SHP77 treated with DMSO at 0.1 percent for 48 hours (cell line): ENCODE measurements at places on chromosomes 7 and 10.
A peak's percentile ranks its signal among the peaks of the same experiment; 100 is the strongest.

DNA sequence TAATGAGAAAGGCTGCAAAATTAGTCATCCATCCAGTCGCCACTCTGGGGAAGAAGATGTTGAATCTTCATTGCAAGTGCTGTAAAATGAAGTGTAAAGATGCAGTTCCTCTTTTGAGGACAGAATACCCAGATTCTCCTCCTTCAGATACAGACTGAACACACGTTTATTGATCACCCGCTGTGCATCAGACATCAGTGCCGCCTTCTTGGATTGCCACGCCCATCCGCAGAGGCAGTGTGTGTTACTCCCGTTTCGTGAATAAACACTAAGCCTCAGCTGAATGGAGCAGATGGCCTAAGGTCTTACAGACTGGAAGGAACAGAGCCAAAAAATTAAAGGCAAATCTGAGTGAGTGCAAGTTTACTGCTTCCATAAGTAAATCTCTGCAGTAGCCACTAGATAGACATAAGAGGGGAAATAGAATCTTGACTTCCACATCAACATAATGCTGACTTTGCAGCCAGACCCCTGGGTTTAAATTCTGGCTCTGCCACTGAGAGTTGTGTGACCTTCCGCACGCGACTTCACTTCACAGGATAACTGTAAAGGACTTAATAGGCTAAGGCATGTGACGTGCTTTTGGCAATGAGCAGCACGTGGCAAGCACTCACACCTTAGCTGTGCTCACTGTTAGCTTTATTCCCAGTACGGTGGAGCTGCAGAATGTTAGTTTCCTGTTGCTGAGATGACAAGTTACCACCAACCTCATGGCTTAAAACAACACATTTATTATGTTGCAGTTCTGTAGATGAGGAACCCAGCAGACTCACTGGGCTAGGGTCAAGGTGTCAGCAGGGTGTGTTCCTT is 285.9 kb downstream of the CELF2 start:
- DNase-seq = no peak

GRCh38 chr10:13709931-13710650 is 123.3 kb downstream of the PRPF18 start:
- DNase-seq = no peak

DNA sequence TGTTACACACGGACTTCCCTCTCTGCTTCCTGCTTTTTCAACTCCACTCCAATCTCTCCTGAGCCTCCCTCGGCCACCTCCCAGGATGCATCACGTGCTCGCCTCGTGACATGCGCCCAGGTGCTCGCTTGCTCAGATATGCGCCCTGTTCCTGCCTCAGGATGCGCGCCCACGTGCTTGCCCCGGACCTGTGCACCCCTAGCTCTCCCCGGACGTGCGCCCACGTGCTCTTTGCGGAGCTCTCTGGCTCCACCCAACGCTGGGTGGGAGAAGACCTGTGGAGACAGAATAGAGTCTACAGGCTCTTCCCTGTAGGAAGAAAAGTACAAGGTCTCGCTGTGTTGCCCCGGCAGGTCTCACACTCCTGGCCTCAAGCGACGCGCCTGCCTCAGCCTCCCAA is 23.1 kb downstream of the PARD3 start:
- DNase-seq = no peak

- no peak for DNase-seq
These were observed 78.3 kb upstream of the ATP6V0A4 start for GRCh38 chr7:138876326-138876725.

DNA sequence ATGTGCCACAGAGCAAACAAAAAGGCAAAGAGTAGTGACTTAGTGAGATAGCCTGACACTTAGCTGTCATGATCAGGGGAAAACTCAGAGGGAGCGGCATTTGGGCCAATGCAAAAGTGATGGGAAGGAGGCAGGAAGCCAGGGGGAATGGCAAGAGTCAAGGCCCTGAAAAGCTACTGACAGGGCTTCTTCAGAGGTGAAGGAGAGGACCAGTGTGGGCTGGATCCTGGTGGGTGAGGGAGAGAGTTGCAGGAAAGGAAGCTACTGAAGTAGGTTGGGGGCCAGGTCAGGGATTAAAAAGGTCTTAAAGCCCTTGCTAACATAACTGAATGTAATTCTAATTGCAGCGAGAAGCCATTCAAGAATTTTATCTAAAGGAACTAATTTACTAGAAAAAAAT is 117.0 kb downstream of the AASS start:
- no peak for DNase-seq

GRCh38 chr7:110557-111232 is 81.7 kb upstream of the FAM20C start:
- no peak for DNase-seq

- DNase-seq = no peak
These were observed 46.4 kb upstream of the NKX6-2 start for GRCh38 chr10:132832186-132832969.

DNA sequence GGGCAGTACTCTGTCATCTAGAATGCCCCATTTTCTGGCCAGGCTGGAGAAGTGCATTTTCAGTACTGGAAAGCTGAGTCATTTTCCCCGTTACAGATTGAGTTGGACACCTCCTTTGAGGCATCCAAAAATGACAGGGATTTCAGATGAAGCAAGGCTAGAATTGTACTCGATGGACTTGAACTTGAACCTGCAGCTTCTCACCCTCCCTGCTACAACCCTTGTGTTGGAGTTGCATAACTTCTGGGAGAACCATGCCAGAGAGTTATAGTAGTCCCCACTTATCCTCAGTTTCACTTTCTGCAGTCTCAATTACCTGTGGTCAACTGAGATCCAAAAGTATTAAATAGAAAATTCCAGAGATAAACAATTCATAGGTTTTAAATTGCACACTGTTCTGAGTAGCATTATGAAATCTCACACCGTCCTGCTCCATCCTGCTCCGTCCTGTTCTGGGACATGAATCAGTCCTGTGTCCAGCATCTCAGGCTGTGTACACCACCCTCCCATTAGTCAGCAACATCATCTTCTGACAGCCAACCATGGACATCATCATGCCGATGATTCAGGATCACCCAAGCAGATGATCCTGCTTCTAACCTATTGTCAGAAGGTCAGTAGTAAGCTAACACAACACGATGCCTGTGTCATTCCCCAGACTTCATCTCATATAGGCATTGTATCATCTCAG is 363.7 kb downstream of the DPP6 start:
- no peak for DNase-seq

GRCh38 chr10:16481052-16481728 is 40.5 kb downstream of the C1QL3 start:
- DNase-seq = no peak

DNA sequence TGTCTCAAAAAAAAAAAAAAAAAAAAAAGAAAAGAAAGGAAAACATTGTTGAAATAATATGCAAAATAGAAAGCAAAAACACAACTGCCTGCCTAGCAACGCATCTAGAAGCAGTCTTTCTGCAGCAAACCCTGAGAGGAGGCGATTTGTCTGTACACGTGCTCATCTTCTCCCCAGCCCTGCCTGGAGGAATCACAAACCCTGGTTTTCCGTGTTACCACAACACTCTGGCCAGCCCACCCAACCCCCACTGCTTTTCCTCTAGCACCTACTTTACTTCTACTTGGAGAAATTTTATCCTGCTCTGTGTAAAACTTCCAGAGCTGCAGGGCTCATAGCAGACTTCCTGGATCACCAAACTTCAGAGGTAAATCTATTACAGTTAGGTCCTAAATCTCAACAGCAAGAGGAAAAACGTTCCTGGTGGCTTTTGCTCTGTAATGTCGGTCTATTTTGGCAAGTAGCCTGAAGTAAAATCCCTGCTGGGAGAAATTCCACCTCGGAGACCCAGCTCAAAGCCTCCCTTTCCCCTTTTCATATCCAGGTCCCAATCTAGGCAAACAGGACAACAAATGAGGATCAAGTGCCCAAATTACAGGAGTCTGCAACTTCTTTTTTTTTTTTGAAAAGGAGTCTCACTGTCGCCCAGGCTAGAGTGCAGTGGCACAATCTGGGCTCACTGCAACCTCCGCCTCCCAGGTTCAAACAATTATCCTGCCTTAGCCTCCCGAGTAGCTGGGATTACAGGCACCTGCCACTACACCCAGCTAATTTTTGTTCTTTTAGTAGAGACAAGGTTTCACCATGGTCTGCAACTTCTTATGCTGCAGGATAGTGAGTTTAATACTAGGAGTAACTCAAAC is 91.6 kb downstream of the DNMBP start:
- no peak for DNase-seq

DNA sequence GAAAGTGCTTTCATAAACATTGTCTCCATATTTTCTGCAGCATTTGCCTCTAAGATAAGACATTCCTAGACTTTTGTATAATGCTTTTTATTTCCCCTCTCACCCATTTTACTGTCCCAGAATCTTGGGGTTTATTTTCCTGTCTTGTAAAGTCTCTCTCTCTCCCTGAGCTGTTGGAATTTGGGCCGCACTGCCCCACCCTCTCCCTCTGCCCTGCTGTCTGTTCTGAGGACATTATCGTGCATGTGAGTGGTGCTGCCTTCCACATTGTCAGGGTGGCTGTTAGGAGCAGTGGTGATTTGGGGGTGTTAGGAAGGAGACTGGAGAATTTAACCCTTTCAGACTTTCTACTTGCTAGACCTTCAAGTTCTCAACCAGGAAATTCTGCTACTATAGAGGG is 16.7 kb downstream of the LRMDA start:
- DNase-seq = no peak

GRCh38 chr10:27457261-27457945 is 46.7 kb upstream of the RAB18 start:
- DNase-seq = no peak

DNA sequence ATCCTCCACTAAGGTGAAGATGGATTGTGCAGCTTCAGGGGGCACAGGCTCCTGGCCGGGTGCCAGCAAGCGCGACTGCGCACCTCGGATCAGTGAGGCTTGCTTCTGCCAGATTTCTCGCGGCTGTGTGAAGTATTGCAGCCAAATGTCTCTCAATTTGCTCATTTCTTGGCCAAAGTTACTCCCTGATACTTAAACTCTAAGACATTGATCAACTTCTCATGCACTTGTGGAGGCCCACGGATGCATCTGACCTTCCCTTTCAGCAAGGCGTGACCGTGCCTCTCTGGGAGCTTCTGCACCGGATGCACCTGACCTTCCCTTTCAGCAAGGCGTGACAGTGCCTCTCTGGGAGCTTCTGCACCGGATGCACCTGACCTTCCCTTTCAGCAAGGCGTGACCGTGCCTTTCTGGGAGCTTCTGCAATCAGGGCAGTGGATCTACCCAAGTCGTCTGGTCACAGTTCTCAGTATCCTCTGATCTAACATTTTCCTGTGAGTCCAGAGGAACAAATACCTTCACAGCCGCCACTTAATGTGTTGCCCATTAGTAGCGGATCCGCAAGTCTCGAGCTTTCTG is 248.3 kb downstream of the ADARB2 start:
- DNase-seq = peak; percentile 36

GRCh38 chr7:140079121-140079536 is 16.4 kb upstream of the PARP12 start:
- DNase-seq = no peak

DNA sequence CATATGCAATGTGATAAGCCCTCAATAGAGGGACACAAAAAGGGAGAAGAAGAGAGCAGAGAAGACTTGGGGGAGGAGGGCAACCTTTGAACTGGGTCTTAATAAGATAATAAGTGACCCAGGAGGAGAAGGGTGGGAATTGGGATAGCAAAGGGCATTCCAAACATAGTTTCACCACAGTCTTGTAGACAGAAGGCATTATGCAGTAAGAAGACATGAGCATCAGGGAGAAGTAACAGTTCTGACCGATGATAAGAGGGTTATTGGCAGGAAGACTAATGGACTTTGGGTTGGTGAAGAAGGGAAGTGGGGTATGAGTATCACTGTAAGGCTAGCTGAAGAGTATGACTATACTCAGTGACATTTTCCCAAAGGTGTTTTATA is 63.6 kb downstream of the TES start:
- DNase-seq = no peak

DNA sequence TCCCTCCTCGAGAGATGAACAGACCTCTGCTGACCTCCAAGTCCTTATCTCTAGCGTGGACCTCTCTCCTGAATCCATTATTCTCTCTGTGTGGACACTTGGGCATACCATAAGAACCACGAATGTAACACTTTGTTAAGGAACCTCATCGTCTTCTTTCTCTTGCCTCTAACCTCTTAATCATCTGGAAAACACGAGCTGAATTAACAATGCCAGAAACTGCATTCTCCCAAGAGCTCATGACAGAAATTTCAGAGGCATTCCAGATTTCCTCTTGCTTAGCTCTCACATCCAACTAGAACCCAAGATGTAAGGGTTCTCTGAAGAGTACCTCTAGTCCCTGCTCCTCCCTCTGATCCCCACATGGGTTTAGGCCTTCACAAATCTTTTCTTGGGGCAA is 101.5 kb downstream of the TRIL start:
- no peak for DNase-seq

- no peak for DNase-seq
These were observed 34.7 kb downstream of the RBM17 start for GRCh38 chr10:6123532-6123931.

DNA sequence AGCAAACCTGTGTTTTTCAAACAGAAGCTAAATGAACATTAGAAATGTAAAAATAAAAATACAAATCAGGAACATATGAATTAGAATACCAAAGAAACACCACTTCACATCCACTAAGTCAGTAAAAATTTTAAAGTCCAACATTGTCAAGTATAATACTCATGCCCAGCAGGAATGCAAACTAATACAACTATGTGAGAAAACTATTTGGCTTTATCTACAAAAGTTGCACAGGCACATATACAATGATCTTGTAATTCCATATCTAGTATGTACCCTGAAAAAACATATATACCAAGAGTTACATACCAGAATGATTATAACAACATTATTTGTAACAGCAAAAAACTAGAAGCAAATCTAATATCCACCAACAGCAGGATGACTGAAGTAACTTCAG is 91.1 kb downstream of the RNF32 start:
- DNase-seq = no peak

DNA sequence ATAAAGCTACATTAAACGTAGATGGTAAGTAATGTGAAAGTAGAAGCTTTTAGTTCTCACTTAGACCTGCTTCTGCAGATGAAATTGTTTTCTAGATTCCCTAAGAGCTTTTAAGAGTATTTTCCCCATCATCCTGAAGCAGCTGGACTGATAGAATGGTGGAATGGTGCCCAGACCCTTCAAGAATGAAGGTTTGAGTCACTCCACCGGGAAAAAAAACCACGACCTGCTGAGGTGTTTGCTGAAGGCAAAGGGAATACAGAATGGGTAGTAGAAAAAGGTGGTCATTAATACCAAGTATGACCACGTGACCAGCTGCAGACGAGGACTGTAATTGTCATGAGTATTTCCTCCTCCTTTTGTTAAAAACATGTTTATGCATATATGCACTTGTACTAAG is 79.2 kb upstream of the PTPRZ1 start:
- DNase-seq = no peak

GRCh38 chr7:114026486-114027089 is 107.8 kb upstream of the PPP1R3A start:
- DNase-seq = peak; percentile 59

DNA sequence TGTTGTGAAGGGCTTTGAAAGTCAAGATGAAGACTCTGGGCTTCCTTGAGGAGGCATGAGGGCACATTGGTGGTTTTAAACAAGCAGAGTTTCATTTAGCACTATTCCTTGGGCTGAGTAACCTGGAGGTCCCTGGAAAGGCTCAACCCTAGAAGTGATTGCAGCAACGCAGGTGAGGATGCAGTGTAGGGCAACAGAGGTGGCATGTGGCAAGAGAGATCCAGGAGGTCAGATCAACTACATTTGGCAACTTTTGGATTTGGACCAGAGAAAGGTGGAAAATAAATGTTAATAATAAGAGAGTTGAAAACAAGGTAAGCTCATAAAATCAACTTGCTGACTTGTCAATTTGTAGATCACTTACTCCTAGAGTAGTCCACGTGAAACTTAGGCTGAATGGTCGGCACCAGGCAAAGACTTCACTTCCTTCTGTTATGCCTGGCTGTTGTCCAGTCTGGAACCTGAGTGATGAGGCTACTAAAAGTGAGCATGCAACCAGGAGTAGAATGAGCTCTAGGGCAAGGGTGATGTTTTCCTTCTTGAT is 414.6 kb upstream of the ZMIZ1 start:
- DNase-seq = no peak
